ENCODE measurements at places on chromosomes 1 and 21.

- no peak for DNase-seq
Observed at GRCh38 chr21:41548781-41549180, 40.8 kb upstream of the TMPRSS2 start.

DNA sequence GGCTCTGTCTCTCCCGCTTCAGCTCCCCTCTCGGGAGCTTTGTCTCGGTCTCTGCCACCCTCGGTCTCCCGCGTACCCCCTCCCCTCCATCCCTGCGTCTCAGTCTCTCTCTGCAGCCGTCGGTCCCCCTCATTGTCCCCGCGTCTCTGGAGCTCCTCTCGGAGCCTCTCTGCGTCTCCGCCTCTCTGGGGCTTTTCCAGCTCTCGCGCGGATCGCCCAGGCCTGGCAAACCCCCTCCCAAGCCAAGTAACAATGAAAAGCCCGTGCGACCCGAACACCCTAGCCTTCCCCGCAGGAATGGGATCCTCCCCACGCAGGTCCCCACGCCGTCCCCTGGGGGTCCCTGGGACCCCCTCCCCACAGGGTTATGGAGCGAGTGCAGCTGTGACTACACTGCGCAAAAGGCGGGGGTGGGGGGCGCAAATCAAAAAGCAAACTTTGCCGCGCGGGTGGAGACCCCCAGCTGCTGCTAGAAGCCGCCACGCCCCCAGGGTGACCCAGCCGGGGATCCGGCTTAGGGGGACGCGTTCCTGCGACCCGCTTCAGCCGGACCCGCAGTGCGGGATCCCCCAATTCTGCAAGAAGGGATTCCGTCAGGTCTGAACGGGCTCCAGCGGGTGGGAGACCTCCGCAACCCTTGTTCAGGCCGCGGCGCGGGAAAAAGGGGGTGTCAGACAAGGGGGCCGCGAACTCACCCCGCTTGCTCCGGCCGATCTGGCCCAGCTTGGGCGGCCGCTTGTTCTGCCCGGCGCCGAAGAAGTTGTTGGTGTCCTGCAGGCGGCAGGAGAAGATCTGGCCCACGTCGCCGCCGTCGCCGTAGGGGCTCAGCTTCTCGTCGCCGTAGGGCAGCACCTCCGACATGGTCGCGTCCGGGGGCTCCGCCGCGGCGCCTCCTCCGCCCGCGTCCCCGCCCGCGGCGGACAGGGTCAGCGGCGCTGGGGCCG is 1.2 kb downstream of the CAMK2N1 start:
- no peak for DNase-seq

DNA sequence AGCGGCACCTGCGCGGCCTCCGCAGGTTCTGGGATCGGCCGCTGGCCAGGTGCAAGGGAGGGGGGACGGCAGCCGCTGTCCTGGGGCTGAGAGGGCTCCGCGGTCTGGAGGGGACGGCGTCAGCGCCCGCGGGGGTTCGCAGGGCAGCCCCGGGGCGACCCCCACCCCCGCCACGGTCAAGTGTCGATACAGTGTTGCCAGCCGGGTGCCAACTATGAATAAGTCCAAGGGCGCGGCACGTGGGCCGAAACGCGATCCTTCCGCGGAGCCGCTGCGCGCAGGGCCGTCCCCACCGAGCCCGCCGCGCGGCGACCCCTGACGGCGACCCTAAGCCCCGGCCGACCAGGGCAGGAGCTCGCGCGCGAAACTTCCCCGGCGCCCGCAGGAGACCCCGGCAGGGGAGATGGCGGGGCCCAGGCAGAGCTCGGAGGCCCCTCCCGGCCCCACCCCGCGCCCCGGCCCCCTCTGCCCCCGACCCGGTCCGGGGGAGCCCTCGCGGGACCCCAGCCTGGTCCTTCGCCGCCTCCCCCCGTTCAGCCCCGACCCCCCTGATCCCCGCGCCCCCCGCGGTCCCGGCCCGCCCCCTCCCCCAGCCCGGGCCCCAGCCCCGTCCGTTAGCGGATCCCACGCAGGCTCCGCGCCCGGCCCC is 586 bp upstream of the AGPAT3 start:
- peak; percentile 51 for DNase-seq

GRCh38 chr1:214445199-214445598 is 106.2 kb downstream of the PTPN14 start:
- no peak for DNase-seq

- DNase-seq: no peak
Observed at GRCh38 chr1:28104866-28105467, 16.6 kb upstream of the EYA3 start.

DNA sequence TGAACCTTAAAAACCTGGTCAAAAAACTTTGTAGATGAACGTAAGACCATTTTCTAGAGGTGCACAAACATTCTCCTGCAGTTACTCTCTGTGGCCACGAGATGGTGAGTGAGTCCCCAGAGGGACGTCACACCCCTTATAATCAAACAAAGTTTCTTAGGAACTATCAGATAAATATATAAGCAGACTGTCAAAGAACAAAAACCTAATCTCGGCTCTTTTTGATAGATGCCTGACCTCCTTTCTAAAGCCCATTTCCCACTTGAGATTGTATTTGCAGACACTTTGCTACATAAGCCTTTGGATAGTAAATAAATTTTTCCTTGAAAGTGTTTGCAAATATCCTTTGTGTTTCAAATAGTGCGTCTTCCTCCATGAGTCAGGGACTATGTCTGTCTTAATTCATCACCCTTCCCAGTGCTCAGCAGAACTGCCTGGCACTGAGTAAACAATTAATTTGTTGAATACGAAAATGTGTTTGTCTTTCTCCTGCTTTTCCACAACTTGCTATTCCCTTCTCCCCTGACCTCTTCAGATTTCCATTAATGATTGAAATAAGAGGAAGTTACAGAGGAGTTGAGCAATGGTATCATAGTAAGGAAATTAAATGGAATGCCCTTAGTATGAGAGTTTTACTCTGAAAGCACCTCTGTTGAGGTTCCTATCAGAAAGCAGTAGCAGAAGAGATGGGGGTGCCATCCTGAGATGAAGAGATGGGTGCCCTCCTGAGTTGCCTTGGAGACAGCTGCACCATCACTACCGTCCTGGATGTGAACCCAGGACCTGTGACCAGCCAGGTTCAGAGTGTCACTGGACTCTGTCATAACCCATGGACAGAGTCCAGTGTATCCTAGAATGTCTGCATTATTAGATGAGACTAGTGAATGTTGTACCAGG is 57.8 kb upstream of the RAVER2 start:
- DNase-seq: peak; percentile 8

- DNase-seq: no peak
Observed at GRCh38 chr1:193685986-193686385, 499.6 kb upstream of the B3GALT2 start.

DNA sequence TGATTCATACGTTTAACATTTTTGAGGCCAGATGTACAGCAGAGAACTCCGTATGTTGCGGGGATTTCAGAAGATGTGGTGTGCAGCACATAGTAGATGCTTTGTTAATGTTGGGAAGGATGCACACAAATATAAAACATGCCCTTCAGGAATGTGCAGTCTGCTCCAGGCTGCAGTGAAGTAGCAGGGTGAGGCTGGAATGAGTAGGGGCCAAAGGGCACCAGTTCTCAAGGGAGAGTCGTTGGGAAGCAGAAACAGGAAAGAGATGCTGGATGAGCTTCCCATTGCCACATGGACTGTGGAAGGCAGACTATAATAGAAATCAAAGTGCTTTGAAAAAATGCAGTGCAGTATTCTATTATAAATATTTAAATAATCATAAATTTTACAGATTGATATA is 126.9 kb downstream of the NOS1AP start:
- no peak for DNase-seq

GRCh38 chr1:99992760-99993467 is 23.1 kb downstream of the SLC35A3 start:
- DNase-seq: no peak

DNA sequence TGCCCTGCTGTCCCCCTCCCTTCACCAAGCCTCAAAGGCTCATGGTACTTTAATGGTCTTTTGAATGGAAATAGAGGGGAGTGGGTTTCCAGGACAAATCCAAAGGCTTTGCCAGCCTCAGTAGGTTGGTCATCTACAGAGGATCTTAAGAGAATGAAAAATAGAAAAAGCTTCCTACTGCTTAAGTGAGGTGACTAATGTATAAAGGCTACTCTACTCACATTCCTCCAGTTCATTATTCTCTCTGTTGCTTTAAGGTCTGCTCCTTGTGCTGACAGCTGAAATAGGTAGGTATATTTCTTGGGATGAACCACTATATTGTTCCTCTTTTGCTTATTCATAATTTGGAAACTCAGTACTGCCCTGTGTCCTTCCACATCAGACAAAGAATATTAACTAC is 10.4 kb upstream of the CHIA start:
- no peak for DNase-seq

DNA sequence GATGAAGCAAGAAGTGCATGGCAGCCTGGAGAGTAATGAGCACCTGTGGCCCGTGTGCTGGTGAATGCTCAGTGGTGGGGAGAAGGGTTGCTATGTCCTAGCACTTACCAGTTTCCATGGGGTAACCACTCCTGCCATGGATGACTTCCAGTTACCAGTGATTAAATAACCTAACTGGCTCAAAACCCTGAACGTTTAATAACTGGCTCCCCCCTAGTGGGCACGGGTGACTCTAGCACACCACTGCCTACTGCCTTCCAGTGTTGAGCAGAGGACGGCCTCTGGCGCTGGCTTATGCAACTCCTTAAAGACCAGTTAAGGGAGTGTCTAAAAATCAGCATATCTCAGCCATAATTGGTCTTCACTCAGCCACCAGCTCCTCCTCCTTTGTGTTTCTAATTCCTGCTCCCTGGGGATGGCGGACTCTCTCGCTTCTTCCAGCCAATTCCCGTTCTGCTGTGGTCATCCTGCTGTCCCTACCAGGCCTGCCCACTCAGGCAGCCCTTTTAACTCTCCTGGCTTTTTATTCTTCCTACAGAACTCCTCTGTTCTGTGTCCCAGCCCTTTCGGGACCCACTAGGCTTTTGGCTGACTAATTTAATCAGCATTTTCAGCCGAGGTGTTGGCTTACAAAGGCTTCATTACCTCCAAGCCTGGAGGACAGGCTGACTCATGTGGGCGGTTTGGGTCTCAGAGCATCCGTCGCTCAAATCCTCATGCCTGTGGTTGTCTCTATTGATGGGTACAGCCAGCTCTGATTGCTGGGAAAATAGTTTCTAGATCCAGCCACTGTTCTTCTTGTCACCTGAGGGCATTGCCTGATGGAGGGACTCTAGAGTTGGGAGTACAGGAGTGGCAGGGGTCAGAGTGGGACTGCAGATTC is 332.4 kb downstream of the CAMTA1 start:
- DNase-seq: no peak

GRCh38 chr1:244869950-244870349 is 5.6 kb upstream of the HNRNPU start:
- no peak for DNase-seq

All from stimulated activated CD4-positive, alpha-beta T cell treated with anti-CD3 and anti-CD28 coated beads, Interleukin-4, amount 100 ng/mL, for 4 hours (primary cell).